ENCODE measurements at places on chromosomes 1 and 21.

DNA sequence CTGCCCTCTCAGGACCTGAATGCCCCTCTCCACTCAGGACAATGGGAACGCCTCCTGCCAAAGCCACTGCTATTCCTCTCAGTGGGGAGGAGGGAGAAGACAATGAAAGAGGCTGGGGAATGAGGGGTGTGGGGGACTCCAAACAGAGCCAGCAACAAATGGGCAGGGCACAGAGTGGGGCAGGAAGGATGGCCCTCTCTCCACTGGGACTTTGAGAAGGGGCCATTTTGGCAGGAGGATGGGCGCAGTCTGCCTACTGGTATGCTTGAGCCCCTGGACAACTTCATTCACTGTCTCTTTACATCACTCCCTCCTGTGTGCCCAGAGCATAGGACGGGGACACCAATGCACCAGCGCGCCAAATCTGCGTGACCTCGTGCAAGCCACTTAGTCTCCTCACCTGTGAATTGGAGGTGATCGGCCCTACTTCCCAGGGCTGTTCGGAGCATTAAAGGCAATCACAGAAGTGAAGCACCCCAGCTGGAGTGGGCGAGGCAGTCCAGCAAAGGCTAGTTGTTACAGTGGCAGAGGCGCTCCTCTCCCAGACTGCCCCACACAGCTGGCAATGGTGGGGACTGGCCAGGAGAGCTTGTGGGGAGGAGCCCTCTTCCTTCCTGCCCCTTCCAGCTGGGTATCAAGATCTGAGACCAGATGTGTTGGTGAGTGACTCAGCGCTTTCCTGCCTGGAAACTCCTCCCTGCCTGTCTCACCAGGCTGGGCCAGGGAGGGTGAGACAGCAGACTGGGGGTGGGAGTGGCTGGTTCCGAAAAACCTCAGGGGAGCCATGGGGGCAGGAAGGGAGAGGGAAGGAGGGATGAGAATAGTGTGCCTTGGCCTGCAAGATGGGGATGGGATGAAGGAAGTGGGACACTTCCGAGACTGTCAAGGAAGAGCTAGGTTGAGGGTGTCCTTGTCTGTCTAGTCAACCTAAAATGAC is 22.4 kb upstream of the SYNC start:
- no peak for DNase-seq

DNA sequence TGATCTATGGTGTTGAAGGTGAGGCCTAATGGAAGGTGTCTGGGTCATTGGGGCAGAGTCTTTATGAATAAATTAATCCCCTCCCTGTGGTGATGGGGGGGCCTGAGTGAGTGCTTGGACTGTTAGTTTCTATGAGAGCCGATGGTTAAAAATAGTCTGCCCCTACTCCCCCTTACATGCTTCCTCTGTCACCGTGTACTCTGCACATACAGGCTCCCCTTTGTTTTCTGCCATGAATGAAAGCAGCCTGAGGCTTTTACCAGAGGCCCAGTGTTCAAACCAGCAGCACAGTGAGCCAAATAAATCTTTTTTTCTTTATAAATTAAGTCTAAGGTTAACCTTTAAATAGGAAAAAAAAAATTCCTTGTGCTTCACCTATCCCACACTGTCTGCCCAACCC is 657.0 kb downstream of the AMY1C start:
- no peak for DNase-seq

- peak; percentile 69 for DNase-seq
Measured at GRCh38 chr1:155061381-155062150, 2.0 kb upstream of the EFNA4 start.

GRCh38 chr1:2543543-2544092 is 12.6 kb upstream of the TNFRSF14 start:
- DNase-seq, result no peak

DNA sequence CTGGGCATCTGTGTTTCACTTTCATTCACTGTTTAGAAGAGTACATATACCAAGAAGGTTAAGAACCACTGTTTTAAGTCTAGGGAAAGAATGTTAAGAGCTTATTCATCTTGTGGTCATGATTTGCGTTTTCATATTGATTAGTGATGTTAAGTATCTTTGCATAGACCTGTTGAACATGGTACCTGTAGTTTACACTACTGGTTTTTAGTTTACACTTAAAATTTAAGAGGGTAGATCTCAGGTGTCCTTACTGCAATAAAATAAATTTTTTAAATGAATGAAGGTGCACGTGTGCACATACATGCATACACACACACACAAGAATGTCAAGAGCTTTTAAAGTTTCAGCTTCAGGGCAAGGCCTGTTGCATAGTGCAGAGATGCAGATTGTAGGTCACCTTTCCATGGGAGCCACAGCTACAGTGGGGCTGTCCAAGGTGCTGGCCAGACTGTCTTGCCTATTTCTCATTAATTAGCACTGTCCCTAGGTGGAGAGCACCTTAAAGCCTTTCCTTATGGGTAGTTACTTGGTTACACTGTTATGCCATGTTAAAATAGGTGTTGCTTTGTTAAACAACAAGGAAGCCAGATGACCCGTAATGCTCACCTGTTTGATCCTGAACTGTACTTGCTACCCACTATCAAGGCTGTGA is 543.0 kb upstream of the DAB1 start:
- DNase-seq, result no peak

Measured in skin of body (tissue), 3 donors.